Activated T-cell treated with anti-CD3 and anti-CD28 coated beads for 24 hours (primary cell): ENCODE measurements at places on chromosomes 13 and 19.

DNA sequence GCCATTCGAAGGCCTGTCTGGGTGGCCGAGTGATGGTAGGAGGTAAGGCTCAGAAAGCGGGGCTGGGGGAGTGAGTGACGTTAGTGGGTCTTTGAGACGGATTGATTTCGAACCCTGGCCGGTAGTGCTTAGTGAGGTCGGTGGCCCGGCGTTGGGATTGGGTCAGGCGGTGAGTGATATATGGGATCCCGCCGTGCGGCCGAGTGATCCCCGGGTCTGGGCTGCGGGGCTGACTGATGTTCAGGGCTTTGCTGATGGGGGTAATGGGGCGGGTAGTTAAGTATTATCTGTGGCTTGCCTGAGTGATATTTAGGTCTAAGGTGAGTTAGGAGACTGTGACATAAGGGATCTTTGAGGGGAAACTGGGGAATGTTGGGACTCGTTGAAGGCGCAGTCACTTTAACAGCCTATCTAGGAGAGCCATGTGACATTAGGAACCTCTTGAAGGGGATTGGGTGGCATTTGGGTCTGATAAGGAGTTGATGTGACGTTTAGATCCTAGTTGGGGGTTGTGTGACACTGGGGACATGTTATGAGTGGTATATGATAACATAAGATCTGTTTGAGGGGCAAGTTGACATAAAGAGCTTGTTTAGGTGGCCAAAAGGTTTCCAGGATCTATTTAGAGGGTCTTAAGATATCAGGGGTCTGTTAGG lies 543 bp downstream of the PSMC4 start:
- no peak for DNase-seq

DNA sequence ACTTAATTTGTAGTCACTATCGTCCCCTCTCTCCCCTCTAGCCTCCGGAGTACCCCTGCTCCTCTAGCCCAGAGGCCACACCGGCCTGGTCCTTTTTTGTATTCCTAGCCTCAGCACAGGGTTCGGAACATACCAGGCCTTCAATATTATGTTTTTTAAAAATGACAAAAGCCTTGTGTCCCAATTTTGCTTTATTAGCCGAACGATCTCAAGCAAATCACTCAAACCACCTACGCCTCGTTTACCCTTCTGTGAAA lies 463 bp upstream of the POMP start:
- no peak for DNase-seq

DNA sequence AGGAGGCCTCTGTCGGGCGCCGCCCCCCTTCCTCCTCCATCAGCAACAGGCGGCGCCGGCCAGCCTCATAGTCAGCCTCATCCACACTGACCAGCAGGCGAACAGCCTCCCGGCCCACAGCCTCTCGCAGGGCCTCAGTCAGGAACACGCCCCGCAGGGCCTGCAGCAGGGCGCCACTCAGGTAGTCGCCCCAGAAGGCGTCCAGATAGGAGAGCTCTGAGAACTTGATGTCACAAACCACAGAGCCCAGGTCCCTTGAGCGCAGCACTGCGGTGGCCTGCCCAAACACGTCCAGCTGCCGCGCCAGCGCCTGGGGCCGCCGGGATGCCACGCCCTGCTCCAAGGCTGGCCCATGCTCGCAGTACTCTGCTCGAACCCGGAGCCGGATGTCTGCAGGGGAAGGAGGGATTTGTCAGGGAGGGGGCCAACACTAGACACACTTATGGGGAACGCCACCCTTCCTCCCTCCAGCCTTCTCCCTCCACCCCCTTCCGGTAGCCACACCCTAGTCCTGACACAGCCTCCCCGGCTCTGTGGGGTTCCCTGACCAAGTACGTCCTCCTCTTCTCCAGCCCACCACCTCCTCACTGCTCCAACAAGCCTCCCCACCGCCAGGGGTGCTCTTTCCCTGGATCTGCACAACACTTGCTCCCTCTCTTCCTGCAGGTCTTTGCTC lies 17.9 kb downstream of the DEDD2 start:
- peak; percentile 37 for DNase-seq

DNA sequence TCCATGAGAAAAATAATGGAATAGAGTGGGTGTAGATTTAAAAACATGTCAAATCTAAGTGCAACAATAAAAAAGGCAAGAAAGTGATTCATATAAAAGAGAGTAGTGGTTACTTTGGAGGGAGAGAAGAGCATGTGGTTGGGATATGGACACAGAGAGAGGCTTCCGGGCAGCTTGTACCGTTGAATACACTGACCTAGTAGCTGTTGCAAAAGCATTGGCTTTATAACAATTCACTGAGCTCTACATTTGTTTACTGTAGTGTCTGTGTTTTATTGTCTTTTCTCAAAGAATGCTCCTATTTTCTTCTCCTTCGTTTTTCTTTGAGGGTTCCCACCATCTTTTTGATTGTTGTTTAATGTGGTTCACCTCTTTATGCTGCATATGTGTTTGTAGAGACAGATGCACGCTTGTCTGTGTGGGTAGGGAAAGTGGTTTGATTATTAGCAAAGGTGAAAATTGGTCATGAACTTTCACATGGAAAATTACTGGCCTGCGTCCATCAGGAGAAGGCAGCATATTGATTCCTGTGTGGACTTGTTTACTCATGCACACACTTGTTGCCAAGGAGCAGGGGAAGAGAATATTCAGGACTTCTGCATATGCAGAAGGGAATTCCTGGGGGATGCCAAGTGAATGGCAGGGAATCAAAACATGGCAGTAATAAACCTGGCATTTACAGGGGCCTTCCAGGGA lies 29.9 kb upstream of the IRS2 start:
- DNase-seq: no peak

DNA sequence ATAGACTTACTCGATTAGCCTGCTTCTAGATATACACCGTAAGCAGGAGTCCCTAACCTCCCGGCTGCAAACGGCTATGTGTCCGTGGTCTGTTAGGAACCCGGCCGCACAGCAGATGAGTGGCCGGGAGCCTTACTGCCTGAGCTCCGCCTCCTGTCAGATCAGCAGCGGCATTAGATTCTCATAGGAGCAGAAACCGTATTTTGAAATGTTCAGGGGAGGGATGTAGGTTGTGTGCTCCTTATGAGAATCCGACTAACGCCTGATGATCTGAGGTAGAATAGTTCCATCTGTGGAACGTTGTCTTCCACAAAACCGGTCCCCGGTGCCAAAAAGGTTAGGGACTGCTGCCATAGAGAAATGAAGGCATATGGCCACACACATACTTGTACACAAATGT lies 1491.9 kb downstream of the SLITRK5 start:
- DNase-seq: no peak

GRCh38 chr19:36060430-36060829 lies 5.7 kb downstream of the WDR62 start:
- DNase-seq: no peak

- DNase-seq: no peak
Measured at GRCh38 chr19:5823579-5824281, 15.8 kb downstream of the FUT6 start.

- DNase-seq: no peak
Measured at GRCh38 chr19:34232566-34233481, 21.5 kb upstream of the GARRE1 start.

DNA sequence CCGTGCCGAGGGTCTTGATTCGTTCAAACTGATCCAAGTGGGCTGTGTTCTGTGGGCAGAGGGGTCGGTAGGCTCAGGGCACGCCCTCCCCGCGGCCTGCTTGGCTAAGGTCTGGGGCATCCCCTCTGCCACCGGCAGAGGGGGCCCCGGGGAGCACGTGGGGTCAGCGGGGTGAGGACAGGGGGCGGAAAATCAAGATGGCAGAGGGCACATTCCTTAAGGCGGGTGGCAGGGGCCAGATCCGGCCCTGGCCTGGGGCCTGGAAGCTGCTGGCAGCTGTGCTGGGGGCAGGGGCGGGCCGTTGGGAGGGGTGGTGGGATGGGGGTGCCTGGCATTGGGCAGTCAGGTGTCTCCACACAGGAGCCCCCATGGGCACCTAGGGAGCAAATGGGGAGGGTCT lies 10.7 kb downstream of the PRKACA start:
- DNase-seq: no peak

GRCh38 chr19:39307822-39308530 lies 11.8 kb downstream of the IFNL1 start:
- DNase-seq: no peak

DNA sequence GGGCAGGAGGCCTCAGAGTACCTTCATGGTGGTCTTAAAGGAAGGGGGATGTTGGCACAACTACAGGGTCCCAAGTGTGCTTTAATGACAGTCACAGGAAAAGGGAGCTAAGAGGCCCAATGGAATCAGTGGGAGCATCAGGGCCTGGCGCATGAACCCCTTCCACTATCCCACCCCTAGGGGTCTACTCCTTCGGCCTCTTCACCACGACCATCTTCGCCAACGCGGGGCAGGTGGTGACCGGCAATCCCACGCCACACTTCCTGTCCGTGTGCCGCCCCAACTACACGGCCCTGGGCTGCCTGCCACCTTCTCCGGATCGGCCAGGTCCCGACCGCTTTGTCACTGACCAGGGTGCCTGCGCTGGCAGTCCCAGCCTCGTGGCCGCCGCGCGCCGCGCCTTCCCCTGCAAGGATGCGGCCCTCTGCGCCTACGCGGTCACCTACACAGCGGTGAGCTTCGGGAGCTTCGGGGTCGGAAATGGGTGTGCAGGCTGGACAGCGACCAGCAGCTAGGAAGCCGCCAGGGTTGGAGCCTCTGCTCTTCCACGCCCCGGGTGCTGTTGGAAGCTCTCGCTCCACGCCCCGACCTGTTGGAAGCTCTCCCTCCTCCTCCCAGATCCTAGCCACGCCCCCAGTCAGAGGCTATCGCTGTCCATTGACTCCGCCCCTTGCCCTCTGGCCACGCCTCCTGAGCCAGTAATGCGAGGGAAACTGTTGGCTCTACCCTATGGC lies 6.0 kb downstream of the PLPPR2 start:
- DNase-seq: no peak

- peak; percentile 47 for DNase-seq
Measured at GRCh38 chr19:36488846-36489117, 579 bp downstream of the ZNF566 start.

- DNase-seq: no peak
Measured at GRCh38 chr19:45577111-45577905, 7.3 kb downstream of the OPA3 start.

DNA sequence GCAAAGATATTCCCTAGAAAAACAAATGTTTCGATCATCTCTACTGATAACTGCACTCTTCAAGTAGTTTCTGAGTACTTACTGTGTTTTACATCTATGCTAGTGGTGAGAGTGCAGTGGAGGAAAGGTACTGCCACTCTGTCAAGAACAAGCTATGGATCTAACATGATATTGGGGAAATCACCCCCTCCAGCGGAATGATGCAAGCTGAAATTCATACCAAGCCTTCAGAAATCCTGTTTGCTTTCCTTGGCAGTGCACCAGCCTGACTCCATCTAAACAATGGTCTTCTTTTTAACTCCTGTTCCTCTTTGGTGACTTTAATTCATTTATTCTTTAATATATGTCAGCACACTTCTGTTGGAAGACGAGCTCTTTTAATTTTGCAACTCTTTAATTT lies 238.0 kb downstream of the PCDH9 start:
- DNase-seq: no peak

DNA sequence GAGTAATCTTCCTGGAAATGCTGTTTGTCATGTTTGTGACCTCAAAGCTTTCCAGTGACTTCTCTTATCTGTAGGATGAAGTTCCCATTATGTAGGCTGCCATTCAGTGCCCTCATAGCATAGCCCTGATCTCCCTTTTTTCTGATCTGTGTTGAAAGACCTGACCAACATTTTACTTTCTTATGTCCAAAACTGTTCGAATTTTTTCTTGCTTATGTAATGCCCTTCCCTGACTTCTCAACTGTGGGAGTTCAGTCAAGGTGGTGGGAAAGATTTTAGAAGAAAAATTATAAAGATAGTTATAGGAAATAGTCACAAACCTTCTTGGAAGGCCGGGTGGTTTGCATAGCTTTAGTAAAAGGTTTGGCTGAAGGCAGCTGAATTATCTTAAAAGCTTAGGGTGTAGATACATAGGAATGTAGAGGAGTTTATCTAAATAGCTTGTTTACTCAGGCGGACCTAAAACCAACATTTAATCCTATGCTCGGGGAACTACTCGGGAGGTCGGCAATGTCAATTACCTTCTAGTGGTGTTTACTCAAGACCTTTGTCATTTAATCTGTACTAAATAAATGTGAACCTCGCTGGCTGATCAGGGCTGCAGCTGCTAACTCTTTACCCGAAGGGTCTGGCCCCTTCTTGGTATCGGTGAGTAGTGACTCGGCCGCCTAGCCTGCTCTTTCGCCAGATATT lies 44.3 kb downstream of the PSG3 start:
- no peak for DNase-seq

DNA sequence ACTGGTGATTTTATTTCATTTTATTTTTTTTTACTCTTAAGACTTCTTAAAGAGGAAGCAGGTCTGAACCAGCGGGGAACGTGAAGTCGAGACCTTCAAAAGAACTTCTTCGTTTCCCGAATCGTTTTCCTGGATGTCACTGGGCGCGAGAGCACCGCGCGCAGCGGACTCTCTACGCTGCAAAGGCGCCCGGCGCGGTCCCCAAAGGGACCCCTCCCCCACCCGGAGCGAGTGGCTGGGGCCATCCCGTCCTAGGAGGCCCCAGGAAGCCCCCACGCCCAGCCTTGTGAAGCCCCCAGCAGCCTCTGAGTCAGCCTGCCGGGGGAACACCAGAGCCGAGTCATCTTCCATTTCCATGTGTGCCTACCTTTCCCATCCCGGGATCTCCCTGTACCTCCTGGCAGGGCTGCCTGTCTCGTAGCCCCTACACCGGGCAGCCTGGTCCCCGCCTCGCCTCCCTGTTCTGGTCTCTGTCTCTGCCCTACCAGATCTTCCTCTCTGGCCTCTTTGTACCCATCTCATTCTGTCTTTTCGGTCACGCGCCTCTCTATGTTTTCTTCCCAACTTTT lies 608 bp downstream of the CD70 start:
- no peak for DNase-seq

GRCh38 chr19:24078680-24079079 lies 8.3 kb upstream of the ZNF254 start:
- no peak for DNase-seq

GRCh38 chr13:71030784-71031183 lies 836.2 kb downstream of the DACH1 start:
- no peak for DNase-seq

DNA sequence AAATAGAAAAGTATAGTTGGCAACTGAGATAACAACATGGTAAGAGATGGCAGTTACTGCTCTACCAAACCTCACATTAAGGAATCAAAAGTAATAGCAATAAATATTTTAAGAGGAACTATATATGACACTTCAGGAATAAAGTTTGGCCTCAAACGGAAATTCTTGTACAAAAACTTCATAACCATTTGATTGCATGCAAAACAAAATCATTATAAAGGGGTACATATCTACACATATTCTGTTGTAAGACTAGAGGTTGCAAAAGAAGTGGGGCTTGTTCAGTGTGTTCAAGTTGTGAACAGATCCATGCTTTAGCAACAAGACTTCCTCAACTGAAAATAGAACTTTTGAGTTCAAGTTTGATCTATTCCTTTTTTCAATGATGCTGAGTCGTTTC lies 133.5 kb upstream of the MIR17HG start:
- DNase-seq: no peak

DNA sequence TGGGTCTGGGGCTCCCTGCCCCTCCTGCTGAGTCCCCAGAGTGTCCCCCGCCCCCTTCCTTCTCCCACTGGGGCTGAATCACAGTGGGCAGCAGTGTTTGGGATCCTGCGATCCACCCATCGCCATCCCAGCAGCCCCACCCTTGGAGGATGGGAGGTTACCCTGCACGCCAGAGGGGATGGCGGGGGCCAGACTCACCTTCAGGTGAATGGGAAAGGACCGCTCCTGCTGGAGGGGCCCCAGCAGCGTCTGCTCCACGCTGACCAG lies 569 bp downstream of the DLEU7 start:
- DNase-seq: no peak

GRCh38 chr19:32599258-32599657 lies 18.3 kb downstream of the PDCD5 start:
- no peak for DNase-seq
